Osteoblast (primary cell): ENCODE measurements at places on chromosomes 4 and X. TPM values are rescaled to one million over a fixed set of nuclear protein-coding genes. Genes with fewer than 3 reads are reported as not detected.

- H3K4me1 ChIP-seq, result no peaks in the 10 kb centered on the region
- DNase-seq, result peak; percentile 38
- H3K4me3 ChIP-seq, result no peak overlapping the region
- no peaks in the 10 kb centered on the region for H3K36me3 ChIP-seq
These were observed 12.4 kb upstream of the NKX1-1 start for GRCh38 chr4:1418494-1419285.

DNA sequence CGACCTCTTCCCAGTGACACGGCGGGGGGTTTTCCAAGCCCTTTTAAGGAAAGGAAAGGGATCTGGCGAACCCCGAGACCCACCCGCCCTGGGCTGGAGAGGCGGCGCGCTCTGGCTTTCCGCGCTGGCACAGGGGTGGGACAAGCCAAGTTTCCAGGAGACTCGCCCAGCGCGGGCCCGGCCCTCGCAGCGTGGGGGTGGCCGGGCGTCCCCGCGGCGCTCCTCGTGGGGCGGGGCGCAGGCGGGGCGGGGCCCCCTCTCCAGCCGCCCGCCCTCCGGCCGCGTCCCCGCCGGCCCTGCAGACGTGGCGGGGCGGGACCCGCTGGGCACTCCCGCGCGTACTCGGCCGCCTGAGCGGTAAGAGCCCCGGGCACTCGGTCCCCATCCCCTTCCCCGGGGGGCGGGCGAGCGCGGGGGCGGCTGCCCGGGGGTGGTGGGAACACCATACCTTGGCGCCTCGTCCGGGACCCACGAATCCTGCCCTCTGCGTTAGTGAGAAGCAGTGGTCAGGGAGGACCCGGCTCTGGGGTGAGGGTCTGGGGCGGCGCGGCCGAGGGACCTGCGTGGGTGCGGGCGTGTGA is at the start of gene FAM114A1:
FAM114A1 (plus strand) TSS at position 329 of the 581 bp plus-strand sequence. CDS start 10,273 bp downstream, outside the sequence.
- H3K27ac ChIP-seq, result peak within 1 kb of the TSS; percentile 90
- H3K27me3 ChIP-seq, result no peaks in the 10 kb centered on the region
- peak within 1 kb of the TSS; percentile 87 for H3K4me3 ChIP-seq
- peaks cover 30% of the 10 kb centered on the region for H3K36me3 ChIP-seq
- DNase-seq, result peak; percentile 98
- peaks cover 43% of the 10 kb centered on the region for H3K4me1 ChIP-seq

DNA sequence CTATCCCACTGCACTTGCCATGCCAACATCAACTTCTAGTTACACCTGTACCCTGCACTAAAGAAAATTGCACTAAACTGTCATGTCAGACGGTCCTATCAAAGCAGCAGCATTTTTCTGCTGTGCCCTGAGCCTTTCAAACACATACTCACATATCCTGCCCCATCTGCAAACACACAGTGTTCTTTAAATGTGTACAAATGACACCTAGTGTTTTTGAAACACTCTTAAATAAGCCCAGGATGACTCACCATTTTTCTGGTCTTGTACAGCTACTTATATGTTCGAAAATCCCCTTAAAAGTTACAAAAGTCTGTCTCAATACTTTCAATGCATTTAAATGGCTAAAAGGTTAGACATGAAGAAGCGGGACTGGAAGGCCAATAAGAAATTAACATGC is 346.7 kb upstream of the PPARGC1A start:
- H3K27me3 ChIP-seq, result peaks cover 2% of the 10 kb centered on the region

The PABPC5 gene
- 3.2 and 3.6 TPM in 2 replicates for total RNA-seq

The CHRDL1 gene
- total RNA-seq, result 8.0 and 25.9 TPM in 2 replicates

The ADAM29 gene
- total RNA-seq, result not detected in 2 replicates

The CD38 gene
- under 0.01 TPM in 2 replicates for total RNA-seq
